ENCODE measurements at places on chromosomes 1 and 21.

- DNase-seq: no peak
Observed at GRCh38 chr1:15952317-15953258, 23.3 kb downstream of the ZBTB17 start.

- DNase-seq: no peak
Observed at GRCh38 chr1:114595602-114596001, 14.2 kb upstream of the BCAS2 start.

GRCh38 chr1:3925256-3925655 lies 25.2 kb upstream of the C1orf174 start:
- DNase-seq: no peak

- no peak for DNase-seq
Observed at GRCh38 chr1:33086384-33086850, 5.5 kb downstream of the AZIN2 start.

DNA sequence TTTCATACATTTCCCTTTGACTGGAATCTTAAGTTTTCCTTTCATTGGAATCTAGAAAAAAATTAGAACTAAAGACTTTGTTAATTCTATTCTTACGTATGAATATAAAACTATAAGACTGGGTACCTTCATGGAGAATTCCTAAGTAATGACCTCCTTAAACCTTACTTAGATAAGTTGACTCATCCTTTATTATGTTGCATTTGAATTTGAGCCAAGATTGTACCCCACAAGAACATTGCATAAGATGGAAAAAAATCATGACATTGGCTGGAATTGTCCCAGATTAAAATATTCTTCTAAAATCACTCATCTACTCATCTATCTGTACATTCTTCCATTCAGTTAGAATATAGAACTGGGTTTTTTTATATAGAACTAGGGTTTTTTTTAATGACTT lies 137.4 kb downstream of the C1orf21 start:
- DNase-seq: no peak

DNA sequence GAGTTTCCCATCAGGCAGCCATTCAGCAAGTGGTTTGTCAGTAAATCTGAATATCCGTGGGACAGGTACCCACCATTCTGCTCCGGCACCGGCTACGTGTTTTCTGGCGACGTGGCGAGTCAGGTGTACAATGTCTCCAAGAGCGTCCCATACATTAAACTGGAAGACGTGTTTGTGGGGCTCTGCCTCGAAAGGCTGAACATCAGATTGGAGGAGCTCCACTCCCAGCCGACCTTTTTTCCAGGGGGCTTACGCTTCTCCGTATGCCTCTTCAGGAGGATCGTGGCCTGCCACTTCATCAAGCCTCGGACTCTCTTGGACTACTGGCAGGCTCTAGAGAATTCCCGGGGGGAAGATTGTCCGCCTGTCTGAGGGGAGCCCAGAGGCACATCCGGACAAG lies 48.4 kb downstream of the B3GALT5 start:
- no peak for DNase-seq

DNA sequence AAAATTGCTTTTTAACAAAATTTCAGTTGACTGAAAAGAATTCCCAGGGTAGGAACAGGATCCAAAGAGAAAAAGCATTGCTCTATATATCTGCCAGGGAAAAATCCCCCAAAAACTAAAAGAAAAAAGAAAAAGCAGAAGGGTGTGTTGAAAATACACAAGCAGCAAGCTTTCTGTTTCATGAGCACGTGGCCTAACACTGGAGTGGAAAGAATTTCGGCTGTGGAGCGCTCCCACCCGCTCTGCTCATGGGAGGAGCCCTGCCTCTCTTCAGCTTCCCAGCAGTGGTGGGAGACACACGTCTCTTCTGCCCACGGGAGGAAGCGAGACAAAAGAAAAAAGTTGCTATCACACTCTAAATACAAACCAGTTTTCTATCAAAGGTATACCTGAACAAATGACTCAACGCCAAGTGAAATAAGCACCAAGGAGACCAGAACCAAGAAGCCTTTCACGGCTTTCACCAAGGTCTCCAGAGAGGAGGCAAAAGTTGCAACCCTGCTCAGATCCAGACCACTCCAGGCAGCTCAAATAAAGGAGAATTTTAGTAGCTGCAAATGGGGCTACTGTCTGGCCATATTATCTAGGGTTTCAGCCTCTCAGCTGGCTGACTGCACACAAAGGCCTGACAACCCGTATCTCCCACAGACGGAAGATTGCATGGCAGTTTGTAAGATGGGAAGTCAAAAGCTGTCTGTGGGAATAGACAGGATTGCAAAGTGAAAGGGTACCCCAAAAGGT lies 29.5 kb upstream of the ZNF496 start:
- no peak for DNase-seq

DNA sequence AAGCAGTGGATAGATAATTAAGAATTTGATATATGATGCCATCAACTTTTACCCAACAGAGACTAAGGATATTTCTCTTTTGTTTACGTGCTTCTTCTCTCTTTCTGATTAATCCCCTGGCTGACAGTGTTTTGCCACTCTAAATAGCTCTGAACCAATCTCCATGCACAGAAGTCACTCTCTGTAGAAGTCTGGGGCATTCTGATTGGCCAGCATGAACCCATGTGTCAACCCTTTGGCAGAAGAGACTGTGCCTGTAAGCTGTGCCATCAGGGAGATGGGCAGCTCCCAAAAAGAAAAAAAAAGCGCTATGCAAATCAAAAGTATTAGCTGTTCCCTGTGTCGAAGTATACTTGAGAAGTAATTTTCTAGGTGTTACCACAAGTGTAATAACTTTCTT lies 34.1 kb upstream of the NRIP1 start:
- no peak for DNase-seq

DNA sequence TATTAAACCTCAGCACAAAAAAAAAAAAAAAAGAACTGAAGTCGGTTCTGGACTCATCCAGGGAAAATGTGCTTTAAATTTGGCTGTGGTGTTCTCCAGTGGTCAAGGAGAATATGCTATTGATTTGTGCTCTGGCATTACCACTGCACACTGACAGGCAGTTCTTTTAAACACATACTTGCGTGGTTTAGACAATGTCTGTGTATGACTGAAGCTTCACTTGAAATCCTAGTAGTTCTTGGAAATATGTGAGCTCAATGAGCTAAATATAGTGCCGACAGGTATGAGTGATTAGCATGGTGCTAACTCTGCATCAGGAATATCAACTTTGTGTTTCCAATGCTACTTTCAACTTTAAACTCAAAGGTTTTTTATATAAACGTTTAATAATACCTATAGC lies 415.6 kb downstream of the SMYD3 start:
- no peak for DNase-seq

DNA sequence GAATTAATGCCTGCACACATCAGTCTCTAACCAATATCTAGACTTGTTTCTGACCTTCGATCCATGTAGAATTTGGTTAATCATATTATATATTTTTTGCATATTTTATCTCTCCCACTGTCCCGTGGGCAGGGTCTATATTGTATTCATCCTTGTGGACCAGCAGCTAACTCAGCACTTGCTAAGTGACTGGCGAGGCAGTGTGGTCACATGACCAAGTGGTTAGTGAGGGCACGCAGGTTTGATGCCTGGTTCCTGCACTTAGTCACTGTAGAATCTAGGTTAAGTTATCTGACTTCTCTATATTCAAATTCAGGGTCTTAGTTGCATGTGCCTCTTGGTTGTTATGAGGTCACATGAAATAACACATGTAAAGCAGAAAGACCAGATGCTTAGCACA lies 120.5 kb downstream of the UBE2U start:
- DNase-seq: no peak

- DNase-seq: no peak
Observed at GRCh38 chr1:155322571-155322952, 1.9 kb downstream of the RUSC1 start.

DNA sequence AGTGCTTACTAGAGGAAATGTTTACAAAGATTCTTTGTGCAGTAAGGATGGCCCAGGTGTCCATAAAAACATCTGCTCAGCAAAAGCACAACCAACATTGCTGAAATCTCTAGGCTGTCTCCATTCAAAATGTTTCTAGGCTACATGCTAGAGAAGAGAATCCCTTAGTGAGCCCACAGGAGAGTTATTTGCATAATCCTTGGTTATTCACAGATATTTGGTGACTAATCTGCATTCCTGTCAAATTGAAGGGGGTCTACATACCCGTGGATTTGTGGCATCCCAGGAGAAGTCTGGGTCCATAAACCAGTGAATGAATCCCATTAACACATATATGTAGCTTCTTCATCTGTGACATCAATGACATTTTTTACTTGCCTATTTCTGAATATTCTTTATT lies 261.3 kb upstream of the ESRRG start:
- no peak for DNase-seq

DNA sequence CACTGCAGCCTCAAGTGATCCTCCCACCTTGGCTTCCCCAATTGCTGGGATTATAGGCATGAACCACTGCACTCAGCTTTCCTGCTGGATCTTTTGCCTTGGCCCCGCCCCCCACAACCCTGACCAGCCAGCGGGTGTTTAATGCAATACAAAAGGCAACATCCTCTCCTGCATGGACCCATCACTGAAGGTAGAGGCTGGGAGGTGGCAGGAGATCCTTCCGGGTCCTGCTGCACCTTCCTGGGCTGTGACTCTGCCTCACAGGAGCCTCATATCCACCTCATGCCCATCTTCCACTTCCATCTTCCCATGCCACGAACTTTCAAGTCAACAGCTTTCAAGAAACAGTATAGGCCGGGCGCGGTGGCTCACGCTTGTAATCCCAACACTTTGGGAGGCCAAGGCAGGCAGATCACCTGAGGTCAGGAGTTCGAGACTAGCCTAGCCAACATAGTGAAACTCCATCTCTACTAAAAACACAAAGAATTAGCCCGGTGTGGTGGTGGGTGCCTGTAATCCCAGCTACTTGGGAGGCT lies 11.7 kb upstream of the WNT9A start:
- no peak for DNase-seq

DNA sequence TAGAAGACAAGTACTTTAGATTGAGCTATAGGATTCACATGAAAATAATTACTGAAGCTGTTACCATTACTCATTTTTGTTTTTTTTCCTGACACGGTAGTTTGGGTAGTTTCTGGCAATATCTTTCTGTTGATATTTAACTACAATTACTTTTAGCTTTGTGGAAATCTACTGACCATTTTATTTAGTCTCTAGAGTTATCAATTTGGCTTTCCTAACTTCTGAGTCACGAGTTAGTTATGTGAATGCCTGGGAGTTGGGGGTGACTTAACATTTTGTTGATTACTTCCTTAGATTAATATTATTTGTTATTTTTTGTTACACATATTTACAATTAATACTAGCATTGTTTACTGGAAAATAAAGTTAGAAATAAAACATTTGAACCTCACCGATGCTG lies 160.6 kb downstream of the HMCN1 start:
- DNase-seq: no peak

DNA sequence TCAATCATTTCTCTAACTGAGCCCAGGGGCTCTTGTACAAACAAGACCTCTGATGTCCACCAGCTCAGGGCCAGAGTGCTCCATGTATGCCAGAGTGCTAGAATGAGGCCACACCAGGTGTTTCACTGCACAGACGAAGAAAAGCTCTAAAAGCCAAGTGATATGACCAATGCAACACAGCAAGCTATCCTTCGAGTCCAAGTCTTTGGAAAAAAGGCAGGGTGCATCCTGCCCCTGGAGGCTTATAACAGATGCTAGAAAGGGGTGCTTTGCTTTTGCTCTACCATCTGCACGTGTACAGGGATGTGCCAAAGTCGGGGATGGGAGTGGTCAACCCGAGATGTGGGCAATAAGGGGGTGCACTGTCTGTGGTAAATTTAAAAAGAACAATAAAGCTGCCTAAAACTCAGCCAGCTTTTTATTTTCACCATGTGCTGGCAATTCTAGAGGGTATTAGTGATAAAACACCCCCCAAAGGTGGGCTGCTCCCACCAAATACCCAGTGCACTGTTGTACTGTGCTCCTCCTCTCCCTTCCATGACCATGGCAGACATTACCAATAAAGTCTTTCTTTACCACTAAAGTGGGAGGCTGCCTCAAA lies 32.1 kb downstream of the SMIM12 start:
- no peak for DNase-seq

- no peak for DNase-seq
Observed at GRCh38 chr1:59393211-59394180, 96.6 kb downstream of the FGGY start.

GRCh38 chr1:110872745-110873720 lies at the start of gene CD53:
Gene CD53 (plus strand): TSS chr1:110873148. CDS start chr1:110891409, 18,261 bp downstream.
- DNase-seq: no peak

DNA sequence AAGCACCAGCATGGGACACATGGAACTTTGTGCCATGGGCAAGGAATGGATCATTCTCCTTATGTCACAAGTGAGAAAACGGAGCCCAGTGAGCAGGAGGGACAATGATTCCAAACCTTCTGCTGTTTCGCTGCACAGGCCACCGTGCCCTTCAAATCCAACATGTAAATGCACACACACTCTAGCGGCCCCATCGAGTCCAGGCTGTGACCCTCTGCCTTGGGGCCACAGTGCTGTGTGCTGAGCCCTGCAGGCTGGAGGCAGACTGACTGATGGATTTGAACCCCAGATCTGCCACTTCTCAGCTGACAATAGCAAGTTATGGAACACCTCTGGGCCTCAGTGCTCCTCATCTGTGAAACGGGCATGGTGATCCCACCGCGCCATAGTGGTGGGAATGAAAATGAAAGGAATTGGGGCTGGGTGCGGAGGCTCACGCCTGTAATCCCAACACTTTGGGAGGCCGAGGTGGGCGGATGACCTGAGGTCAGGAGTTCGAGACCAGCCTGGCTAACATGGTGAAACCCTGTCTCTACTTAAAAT lies 63.6 kb downstream of the ALPL start:
- no peak for DNase-seq

DNA sequence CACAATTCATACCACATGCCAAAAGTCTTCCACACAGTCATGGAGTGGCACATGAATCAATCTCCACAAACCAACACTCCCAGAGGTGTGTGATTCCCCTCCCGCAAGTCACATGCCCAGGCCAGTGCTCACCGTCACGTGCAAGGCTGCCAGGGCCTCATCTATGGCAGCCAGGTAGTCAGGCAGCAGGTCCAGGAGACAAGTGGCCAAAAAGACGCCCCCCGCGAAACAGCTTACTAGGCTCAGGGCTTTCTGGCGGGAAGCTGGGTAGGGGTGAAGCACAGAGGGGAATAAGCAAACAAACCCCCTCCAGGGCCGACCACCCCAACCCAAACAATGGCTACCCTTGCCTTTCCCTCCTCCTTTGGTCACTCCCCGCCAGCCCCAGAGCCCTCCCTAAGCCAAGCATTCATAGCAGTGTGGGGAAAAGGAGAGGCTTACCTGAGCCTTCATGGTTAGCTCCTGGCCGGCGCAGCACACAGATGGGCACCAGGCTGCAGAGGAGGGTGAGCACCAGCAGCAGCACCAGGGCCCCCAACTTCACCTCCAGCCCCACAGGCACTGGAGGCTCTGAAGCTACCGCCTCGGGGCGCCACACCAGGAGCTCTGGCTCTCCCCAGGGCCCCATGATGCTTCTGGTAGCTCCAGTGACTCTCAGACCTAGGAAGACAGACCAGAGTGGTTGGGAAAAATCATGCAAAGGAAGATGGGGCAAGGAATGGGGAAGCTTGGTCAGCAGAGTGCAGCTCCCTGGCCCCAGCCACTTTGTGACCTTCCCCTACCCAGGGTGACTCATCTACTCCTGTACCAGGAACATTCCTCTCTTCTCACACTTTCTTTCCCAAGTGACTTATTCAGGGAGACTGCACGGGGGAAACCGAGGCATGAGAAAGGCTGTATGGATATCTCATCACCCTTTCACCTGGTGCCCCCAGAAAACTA lies 978 bp downstream of the SLC39A1 start:
- DNase-seq: no peak

GRCh38 chr1:152002960-152003359 lies 9.3 kb upstream of the S100A10 start:
- no peak for DNase-seq
